GM12865 (cell line): ENCODE measurements at places on chromosomes 12 and 14.

DNA sequence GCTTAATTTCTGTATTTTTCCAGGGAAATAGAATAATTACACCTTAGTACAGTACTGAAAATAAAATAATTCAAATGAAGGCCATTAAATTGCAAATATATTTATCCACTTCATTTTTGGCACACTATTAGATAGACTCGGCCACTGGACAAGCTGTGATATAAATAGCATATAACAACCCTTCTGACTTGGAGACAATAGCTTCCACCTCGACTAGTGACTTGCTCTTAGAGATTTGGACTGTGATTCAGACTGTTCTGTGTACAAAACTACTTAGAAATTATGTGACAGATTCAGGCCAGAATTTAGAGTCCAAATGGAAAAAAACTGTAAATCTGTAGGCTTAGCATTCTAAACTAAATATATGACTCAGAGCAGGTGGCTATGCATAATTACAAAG lies 949.9 kb downstream of the LRFN5 start:
- no peak for DNase-seq

- DNase-seq = no peak
Measured at GRCh38 chr14:54503486-54503885, 6.2 kb upstream of the CGRRF1 start.

DNA sequence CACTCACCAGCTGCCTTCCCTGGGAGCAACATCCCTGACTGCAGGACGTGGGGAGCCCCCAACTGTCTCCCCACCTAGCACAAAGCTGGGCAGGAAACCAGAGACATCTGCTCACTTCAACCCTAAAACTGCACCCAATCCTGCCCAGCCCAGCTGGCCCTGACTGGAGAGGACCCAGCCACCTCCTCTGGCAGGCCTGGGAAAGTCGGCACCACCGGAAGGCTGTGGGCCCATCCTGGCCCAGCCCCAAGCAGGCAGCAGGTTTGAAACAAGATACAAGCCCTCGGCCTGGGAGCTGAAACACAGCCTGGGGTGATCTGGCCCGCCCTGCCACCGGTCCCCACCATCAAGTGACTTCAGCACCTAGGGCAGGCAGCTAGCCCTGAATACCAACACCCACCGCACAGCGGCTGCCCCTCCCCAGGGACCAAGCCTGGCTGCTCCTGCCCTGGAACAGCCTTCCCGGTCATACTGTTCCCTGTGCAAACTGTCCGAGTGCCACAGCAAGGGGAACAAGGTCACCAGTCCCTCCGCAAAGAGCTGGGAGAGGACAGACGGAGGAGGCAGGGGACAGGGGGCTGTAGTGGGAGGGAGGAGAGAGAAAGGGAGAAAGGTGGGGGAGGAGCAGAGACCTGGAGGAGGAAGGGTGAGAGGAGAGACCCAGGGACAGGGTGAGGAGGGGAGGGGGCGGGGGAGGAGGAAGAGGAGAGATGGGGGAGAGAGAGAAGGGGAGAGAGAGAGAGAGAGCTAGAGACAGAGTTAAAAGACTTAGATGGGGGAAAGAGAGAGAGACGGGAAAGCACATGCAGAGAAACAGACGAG lies 115.7 kb downstream of the RFLNA start:
- DNase-seq = no peak

GRCh38 chr14:22220427-22220826 lies 368.6 kb downstream of the DAD1 start:
- DNase-seq = no peak

DNA sequence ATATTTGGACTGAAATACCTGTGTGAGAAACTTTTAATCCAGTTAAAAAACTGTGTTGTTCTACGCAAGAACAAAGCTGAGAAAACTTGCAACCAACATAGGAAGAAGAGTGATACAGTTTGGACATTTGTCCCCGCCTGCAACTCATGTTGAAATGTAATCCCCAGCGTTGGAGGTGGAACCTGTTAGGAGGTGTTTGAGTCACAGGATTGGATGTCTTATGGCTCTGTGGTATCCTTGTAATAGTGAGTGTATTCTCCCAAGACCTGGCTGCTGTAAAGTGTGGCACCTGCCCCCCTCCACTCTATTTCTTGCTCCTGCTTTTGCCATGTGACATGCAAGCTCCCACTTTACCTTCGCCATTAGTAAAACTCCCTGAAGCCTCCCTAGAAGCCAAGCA lies 28.6 kb upstream of the ADAM20 start:
- DNase-seq = no peak

DNA sequence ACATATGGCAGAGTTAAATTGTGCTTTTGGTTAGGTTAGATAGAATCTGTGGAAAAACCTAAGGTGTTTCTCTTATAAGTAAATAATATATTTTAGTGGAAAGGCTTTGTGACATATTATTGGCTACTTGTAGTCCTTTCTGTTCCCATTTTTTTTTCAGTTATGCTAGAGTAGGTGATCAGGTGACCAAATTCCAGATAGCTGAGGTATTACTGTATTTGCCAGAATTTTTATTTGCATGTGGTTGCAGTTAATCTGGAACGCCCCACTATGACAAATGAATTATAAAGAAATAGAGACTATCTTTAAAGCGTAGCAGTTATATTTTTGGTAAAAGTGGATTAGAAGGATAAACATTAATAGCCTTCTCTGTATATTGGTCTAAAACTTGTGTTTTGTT lies 52.0 kb downstream of the ARHGAP5 start:
- no peak for DNase-seq

DNA sequence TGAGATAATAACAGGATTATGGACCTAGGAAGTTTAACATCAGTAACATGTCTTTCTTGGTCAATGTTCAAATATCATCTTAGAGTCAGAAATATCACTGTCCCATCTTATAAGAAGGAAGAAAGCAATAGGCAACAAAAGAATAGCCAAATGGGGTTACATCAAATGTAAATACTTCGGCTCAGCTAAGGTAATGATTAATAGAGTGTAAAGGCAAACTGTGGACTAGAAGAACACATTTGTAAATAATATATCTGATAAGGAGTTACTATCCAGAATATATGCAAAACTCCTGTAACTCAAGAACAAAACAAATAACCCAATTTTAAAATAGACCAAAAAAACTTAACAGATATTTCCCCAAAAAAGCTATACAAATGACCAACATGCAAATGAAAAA lies 630.3 kb downstream of the RPS29 start:
- no peak for DNase-seq

- DNase-seq = no peak
Measured at GRCh38 chr12:105067511-105068031, 16.7 kb downstream of the ALDH1L2 start.

DNA sequence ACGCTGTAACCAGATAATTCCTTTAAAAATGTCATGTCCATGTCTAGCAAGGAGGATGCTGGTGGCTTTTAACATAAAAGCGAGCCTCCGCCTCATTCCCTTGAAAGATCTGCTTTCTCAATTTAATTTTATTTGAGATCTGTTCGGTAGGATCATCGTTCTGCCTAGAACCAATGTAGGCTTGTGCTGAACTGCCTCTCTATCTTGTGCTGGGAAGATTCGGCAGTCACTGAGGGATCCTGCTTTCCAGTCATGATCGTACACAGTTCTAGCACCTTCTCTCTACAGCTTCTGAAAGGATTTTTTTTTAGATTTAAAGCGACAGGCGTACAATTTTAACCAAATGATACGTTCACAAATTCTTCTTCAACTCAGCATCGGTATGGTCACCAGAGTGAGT lies 54.3 kb downstream of the PEBP1 start:
- DNase-seq = no peak

GRCh38 chr12:52417740-52418139 lies 11.6 kb upstream of the KRT82 start:
- no peak for DNase-seq

DNA sequence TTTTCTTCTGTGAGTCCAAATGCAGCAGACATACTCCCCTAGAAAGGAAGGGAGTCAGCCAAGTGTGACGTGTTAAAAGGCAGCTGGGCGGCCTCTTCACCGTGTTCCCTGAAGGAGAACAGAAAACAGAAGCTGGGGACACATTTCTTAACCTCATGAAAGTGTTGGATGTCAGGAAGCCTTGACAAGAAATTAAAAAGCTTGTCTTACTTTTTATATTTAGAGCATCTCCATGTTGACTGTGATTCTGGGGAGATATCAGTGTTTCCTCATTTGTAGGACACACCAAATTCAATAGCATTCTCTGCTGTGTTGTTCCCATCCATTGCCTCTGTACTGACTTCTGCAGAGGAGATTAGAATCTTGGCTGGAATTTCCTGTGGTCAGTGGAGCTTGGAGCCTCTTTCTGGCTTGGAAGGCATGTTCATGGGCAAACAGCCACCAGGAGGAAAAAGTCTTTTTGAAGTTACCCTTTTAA lies 93.7 kb downstream of the RMST start:
- DNase-seq = no peak

DNA sequence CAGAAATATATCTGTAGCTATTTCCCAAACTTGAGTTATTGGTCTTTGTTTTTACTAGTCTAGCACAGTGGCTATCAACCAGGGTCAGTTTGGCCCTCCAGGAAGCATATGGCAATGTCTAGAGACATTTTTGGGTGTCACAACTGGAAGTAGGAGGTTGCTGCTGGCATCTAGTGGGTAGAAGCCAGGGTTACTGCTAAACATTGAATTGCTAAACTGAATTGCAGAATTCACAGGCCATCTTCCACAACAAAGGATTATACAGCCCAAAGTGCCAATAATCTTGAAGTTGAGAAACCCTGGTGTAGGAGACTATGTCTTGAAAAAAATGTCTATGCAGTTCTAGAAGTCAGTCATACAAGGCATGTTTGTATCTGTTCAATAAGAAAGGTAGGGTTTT lies 27.7 kb downstream of the ARHGAP5 start:
- DNase-seq = no peak

GRCh38 chr14:23284654-23285529 lies 1.0 kb downstream of the HOMEZ start:
- DNase-seq = peak; percentile 73

- no peak for DNase-seq
Measured at GRCh38 chr12:98406378-98406777, 109.0 kb upstream of the TMPO start.

DNA sequence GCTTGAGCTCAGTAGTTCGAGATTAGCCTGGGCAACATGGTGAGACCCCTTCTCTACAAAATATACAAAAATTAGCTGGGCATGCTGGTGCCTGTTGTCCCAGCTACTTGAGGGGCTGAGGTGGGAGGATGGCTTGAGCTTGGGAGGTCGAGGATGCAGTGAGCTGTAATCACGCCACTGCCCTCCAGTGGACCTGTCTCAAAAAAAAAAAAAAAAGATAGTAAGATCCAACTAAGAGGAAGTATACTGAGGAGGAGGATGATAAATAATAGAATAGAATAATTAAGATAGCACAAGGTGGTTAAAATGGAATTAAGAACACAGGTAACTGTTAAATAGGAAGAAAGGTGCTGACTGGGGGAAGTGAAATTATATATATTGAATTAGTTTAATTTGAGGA lies 37.0 kb upstream of the BAZ1A start:
- DNase-seq = peak; percentile 9

DNA sequence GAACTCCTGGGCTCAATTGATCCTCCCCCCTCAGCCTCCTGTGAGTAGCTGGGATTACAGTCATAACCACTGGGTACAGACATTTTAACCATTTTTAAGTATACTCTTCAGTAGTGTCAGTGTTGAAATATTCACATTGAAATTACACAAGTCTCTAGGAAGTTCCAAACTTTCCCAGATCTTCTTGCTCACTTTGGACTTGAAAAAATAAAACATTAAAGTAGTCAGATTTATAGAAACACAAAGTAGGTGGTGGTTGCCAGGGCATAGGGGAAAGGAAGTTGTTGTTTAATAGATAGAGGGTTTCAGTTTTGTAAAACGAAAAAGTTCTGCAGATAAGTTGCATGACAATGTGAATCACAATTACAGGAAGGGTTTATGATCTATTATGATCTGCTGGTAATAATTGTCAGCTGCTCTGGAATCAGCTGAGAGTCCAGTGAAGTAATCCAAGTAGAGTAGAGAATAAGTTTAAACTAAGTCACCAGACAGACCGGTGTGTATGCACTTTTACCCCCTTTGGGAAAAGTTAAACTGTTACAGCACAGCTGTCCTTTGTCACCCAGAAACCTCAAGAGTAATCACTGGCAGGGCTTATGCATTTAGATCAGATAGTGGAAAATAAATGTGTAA lies 27.4 kb downstream of the PCNX1 start:
- peak; percentile 55 for DNase-seq

DNA sequence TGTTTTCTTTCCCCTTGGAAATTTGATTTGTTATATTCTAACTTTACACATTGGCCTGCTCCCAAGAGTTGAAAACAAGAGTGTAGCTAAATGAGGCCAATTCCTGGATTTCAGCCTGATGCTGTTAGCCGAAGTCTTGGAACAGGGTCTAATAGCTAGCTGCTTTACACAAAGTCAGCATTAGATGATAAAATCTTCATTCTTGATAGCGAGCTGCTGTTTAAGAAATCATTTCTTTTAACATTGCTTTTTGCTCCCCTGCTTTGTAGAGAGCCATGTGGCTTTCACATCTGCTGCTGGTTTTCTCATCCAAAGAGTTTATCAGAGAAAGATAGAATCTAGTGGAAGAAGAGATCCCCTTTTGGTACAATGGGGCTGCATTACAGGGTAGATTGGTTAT lies 22.3 kb downstream of the FBXW8 start:
- no peak for DNase-seq

- no peak for DNase-seq
Measured at GRCh38 chr12:124082687-124083086, 109.7 kb downstream of the ZNF664 start.

GRCh38 chr12:47021298-47021697 lies 58.1 kb upstream of the PCED1B start:
- DNase-seq = peak; percentile 52

GRCh38 chr14:58805605-58806409 lies 168.0 kb downstream of the DACT1 start:
- DNase-seq = no peak

DNA sequence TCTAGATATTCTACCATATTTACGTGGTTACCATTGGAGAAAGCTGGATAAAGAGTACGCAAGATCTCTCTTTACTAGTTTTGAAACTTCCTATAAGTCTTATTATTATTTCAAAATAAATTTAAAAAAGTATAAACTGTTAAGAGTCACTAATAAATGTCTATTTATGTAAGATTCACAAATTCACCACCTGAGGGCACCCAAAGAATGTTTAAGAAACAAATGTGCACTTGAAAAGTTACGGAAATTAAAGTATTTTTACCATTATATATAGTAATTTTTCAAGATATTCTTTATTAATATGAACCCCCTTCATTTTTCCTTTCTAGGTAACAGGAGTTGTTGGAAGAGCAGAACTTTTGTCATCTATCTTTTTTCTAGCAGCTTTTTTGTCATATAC lies 11.9 kb downstream of the TMTC3 start:
- peak; percentile 26 for DNase-seq

DNA sequence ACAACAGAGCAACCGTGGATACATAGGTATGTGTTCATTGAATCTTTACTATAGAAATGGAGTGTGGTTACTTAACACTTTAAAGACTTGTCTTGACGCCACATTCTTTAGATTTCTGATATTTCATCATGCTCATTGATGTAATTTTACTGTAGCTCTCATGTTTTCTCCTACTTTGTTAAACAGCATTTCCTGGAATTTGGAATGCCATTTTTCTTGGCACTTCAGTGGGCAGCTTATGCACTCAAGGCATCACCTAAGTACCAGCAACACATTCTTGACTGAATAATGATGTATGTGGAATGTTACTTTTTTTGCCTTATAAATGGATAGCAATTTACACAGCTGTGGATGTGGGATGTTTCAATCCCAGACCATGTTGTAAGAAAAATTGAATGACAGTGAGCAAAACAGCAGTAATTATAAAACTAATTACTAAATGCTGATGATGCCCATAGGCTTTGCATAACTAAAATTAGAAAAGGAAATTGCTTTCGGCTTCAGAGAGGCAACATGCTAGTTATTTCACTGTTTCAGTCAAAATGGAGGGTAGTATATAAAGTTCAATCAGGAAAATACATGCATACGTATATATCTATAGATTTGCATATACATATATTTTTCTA lies 298.5 kb downstream of the NPAS3 start:
- no peak for DNase-seq
